ENCODE measurements at places on chromosomes 5 and 9. TPM values are rescaled to one million over a fixed set of nuclear protein-coding genes. Genes with fewer than 3 reads are reported as not detected.

DNA sequence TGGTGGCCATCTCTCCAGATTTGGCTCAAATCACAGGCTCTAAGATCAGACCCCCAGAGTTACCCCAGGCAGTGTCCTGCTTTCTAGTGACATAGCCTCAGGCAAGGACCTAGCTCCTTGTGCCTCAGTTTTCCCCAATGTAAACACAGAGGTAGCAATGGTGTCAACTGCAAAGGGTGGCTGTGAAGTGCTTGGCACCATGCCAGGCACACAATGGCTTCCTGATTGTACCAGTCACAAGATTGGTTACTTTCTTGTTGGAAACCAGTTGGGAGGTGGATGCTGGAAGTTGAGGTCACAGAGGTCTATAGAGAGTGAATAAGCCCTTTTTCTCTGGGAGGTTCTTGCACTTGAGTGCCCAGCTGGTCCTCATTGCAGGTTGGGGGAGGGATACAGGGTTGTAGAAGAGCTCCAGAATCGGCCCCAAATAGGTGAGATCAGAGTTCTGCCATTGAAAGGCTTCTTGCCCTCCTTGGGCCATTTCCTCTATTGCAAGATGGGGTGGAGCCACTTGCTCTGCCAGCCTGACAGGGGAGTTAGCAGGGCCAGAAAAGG is 2.3 kb downstream of the STKLD1 start:
- DNase-seq, result no peak

Gene PCDHA5
- total RNA-seq, result under 0.01 TPM

Gene PFDN1
- 63.2 TPM for total RNA-seq

DNA sequence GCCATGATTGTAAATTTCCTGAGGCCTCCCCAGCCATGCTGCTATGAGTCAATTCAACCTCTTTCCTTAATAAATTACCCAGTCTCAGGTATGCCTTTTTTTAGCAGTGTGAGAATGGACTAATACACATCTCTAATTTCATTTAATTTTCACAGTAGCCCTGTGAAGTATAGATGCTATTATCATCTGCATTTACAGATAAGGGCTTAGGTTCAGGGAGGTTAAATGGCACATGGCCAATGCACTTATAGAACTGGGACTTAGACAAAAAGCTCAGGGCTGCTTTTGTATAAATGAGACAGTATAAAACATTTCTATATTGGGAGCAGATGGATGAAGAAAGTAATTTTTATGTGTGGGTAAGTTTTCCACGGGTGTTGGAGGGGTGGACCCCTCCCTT is 62.9 kb upstream of the PANK3 start:
- peak; percentile 22 for DNase-seq

DNA sequence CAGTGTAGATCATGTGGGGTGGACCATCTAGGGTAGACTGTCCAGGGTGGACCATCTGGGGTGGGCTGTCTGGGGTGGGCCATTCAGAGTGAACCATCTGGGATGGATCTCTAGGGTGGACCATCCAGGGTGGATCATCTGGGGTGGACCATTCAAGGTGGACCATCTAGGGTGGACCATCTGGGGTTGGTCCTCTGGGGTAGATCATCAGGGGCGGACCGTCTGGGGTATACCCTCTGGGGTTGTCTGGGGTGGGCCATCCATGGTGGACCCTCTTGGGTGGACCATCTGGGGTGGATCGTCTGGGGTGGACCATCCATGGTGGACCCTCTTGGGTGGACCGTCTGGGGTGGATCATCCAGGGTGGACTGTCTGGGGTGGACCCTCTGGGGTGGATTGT is 64.3 kb downstream of the KCNT1 start:
- no peak for DNase-seq

Gene GRM6
- not detected for total RNA-seq

GRCh38 chr9:36993933-36994764 is 39.9 kb downstream of the PAX5 start:
- no peak for DNase-seq

Gene LCN10
- total RNA-seq, result 0.13 TPM

DNA sequence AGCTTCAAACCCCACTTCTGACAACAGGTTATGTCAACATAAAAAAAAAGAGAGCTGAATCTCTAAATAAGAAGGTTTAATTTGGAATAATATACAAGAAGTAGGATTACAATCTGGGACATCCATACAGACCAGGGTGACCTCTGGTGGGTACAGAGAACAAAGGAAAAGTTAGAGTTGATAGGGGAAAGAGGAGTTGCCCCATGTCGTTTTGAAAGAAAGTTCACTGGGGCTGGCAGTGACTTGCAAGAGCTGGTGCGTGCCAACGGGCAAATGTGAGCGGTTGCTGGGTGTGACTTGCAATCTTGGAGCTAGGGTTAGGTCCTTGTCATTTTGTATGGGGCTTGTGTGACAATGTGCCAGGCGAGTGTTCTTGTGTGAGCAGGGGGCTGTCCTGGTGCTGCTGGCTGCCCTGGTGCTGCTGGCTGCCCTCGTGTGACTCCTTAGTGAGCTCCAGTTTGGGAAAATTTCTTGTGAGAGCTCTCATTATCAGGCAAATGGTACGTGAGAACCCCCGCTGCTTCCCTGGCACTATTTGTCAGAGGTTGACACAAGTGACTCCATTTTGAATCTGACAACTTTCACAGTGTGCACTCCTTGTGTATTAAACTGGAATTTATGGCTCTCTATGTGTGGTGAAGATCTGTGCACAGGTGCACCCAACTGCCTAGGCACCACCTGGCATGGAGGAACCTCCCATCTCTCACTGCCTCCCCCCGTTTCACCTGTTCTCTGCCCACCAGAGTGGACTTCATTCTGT is 69.8 kb downstream of the UBE2QL1 start:
- DNase-seq, result no peak

Gene CEL
- 0.13 TPM for total RNA-seq

DNA sequence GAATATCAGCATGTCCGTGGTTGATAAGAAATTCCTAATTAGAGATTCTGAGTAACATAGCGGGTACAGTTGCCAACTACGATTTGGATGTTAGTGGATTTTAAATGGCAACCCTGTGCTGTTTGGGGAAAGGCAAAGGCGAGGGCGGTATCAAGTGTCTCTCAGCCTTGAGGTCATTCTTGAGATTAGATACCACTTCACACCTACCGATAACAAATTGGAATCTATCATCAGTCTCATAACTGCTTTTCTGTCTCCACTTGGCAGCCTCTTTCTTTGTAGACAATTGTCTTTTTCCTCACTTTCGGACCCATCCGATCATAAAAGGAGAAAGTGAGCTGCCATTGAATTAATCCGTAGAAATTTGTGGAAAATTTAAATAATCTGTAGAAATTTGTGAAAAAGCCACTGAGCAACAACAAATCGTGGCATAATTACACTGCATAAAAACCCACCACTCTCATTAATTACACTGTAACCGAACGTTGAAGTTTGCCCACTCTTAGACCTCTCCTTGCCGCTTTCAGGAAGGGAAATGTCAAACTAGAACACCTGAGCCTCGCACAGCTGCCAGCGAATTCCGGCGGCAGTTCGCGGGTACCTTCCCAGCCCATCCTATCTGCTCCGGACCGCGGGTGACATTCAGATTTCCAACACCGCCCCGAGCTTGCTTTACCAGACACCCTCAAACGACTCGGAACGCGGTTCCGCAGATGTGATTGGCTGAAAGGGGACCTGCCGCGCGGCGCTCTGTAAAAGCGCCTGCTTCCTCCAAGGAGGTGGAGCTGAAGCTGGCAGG is 849 bp upstream of the RGMB start:
- peak; percentile 92 for DNase-seq

GRCh38 chr9:25322142-25322541 is 356.1 kb downstream of the TUSC1 start:
- no peak for DNase-seq

Gene CCL28
- total RNA-seq, result 2.1 TPM

DNA sequence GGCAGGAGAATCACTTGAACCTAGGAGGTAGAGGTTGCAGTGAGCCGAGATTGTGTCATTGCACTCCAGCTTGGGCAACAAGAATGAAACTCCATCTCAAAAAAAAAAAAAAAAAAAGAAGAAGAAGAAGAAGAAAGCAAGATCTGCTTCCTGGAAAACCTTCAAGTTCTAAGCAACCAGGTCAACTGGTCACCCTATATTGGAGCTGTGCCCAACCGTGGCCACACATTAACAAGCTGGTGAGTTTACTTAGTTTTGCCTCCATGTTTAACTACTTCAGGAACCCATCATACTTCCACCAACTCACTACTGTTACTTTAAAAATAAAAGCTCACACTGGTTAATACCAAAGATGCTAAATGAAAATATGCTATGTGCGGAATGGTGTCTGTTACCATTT is 12.3 kb upstream of the SKP1 start:
- DNase-seq, result no peak

GRCh38 chr5:29963956-29964355 is 1229.5 kb upstream of the CDH6 start:
- no peak for DNase-seq

DNA sequence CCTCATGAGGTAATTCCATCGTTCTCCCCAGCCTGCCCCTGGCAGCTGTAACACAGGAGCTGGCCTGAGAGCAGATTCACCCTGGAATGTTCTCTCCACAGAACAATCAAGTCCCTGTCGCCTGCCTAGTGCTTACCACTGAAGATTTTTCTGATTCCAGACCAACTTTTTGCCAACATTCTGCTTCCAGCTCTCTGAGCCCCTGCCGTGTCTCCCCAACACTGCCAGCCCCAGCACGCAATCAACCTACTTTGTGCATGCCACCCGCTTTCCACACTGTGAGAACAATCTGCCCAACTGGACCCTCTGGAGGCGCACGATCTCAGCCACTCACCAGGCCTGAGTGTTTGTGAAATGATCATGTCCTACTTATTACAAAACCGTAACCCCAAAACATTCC is 62.6 kb downstream of the PSMB7 start:
- no peak for DNase-seq

- DNase-seq, result no peak
These were observed 31.9 kb upstream of the C5orf24 start for GRCh38 chr5:134813827-134814226.

- DNase-seq, result no peak
These were observed 7.7 kb downstream of the ZNF622 start for GRCh38 chr5:16457853-16458252.

DNA sequence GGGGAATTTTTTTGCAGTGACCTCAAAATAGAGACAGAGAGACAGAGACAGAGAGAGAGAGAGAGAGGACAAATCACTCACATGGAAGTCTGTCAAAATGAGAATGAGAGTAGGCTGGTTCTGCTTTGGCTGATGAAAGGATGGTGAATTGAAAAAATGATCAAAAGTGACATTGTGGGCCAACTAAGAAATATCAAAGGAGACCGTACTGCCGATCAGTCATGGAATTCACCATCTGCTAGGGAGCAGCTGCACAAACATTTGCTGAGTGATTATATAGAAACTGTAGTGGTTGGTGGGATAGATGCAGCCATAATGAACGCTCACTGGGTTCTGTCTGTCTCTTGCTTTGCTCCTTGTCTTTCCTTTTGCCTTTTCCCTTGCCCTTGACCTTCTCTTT is 476.6 kb upstream of the SGCD start:
- DNase-seq, result no peak

Gene FLT4
- 236 TPM for total RNA-seq

Gene LCN15
- total RNA-seq, result 0.13 TPM

- no peak for DNase-seq
These were observed 364.2 kb downstream of the NNT start for GRCh38 chr5:43967165-43967564.

Gene SPARC
- total RNA-seq, result 525 TPM

GRCh38 chr5:124136609-124137008 is 609.8 kb downstream of the ZNF608 start:
- DNase-seq, result no peak

GRCh38 chr9:110140276-110140675 is 67.7 kb downstream of the C9orf152 start:
- DNase-seq, result no peak

Gene SRP19
- total RNA-seq, result 30.1 TPM

Gene ADAMTS12
- 1.2 TPM for total RNA-seq

Gene POLR3G
- total RNA-seq, result 5.9 TPM

- no peak for DNase-seq
These were observed 186.6 kb upstream of the PANK3 start for GRCh38 chr5:168765551-168766425.

GRCh38 chr5:115831163-115831768 is 10.1 kb downstream of the ATG12 start:
- DNase-seq, result no peak

GRCh38 chr5:92980491-92980890 is 600.5 kb downstream of the NR2F1-AS1 start:
- DNase-seq, result no peak

DNA sequence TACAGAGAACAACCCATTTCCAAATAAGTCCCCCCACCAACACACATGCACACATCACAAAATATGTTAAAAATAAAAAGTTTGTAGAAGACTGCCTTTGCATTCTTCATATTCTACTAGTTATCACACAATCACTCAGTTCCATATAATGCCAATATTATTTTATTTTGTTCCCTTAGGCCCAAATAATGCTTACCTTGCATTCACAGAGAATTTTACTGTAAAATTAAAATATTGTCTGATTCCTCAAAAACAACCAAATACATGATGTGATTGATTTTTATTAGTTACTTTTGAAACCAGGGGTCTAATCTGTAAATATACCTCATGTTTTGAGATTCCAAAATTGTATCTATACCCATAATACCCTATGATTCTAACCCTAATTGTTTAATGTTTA is 536.9 kb downstream of the CDH12 start:
- DNase-seq, result no peak

GRCh38 chr5:167643631-167644280 is 647.7 kb upstream of the WWC1 start:
- no peak for DNase-seq

DNA sequence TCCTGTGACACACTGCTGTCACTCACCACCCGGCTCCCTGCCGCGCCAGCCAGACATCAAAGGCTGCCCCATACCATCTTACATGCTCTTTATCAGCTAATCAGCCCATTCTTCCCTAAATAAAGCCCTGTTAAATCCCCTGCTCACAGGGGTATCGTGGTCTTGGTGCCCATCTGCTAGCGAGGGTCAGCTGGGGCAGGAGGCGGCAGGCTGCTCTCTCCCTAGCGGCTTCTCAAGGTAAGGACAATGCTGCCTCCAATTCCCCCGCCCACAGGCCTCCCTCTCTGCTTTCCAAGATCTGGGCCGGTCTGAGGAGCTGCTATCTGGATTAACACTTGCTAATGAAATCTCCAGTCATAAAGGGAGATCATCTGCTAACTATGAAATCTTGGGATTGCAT is 26.8 kb downstream of the BARHL1 start:
- DNase-seq, result no peak

GRCh38 chr5:83265318-83265717 is 188.0 kb downstream of the XRCC4 start:
- DNase-seq, result peak; percentile 56

- DNase-seq, result no peak
These were observed 240.6 kb upstream of the MAP3K1 start for GRCh38 chr5:56574778-56575177.

GRCh38 chr5:66436721-66437120 is 159.5 kb upstream of the MAST4 start:
- no peak for DNase-seq

Gene BARHL1
- not detected for total RNA-seq

Gene ZNF879
- total RNA-seq, result 2.6 TPM

Data from dermis microvascular lymphatic vessel endothelial cell (primary cell).